ENCODE measurements at places on chromosomes 16 and 17. TPM values are rescaled to one million over a fixed set of nuclear protein-coding genes. Genes with fewer than 3 reads are reported as not detected.
A peak's percentile ranks its signal among the peaks of the same experiment; 100 is the strongest.

The PRSS21 gene
- not detected for total RNA-seq

- H3K4me1 ChIP-seq = no peaks in the 10 kb centered on the region
- no peaks in the 10 kb centered on the region for H3K27me3 ChIP-seq
- H3K36me3 ChIP-seq = no peaks in the 10 kb centered on the region
- no peak overlapping the region for H3K4me3 ChIP-seq
- DNase-seq = no peak
Measured at GRCh38 chr16:55775857-55776256, 57.0 kb downstream of the CES1 start.

GRCh38 chr17:27499451-27500265 is 43.4 kb downstream of the KSR1 start:
- no peaks in the 10 kb centered on the region for H3K27me3 ChIP-seq
- H3K36me3 ChIP-seq = no peaks in the 10 kb centered on the region
- no peak for DNase-seq
- peaks cover 28% of the 10 kb centered on the region for H3K4me1 ChIP-seq
- H3K27ac ChIP-seq = no peak overlapping the region
- H3K4me3 ChIP-seq = no peak overlapping the region

DNA sequence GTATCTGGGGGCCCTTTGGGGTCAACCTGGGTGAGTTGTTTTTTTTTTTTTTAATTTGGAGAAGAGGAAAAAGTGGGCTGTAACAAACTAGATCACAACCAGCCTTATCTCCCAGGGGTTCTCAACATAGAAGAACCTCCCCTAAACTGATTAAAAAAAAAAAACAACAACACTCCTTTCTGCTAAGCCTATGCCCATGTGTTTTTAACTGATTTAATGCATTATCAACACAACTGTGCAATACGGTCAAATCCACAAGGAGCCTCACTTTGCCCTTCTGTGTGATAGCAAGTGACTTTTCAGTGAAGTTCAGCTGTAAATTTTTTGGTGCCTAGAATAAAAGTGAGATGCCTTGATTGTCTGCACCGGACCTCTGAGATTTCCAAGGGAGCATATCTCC is 646 bp downstream of the MYH11 start:
- H3K4me3 ChIP-seq = peak overlapping the region; percentile 47
- peaks cover 23% of the 10 kb centered on the region for H3K4me1 ChIP-seq
- H3K27ac ChIP-seq = no peak overlapping the region
- DNase-seq = no peak
- H3K27me3 ChIP-seq = peaks cover 7% of the 10 kb centered on the region

The CDH3 gene
- total RNA-seq = 1.7 TPM

Data from right atrium auricular region (tissue), 2 donors.